Smooth muscle cell of the pulmonary artery (primary cell): ENCODE measurements at places on chromosomes 5 and 9. TPM values are rescaled to one million over a fixed set of nuclear protein-coding genes. Genes with fewer than 3 reads are reported as not detected.

SUSD3 gene
- 0.36 TPM in 1 of 2 replicates, not detected in the other for total RNA-seq

MARCHF11 gene
- not detected in 2 replicates for total RNA-seq

PCA3 gene
- total RNA-seq = 0.07 and 0.13 TPM in 2 replicates

SCGB3A1 gene
- not detected in 2 replicates for total RNA-seq

INSL4 gene
- total RNA-seq = not detected in 2 replicates

TAF11L10 gene
- total RNA-seq = not detected in 2 replicates

DMRT3 gene
- not detected in 2 replicates for total RNA-seq

ACTBL2 gene
- total RNA-seq = 0.03 TPM in 1 of 2 replicates, not detected in the other

FOXD4L5 gene
- 0.03 and 0.07 TPM in 2 replicates for total RNA-seq

PITX1 gene
- total RNA-seq = 0.78 and 3.5 TPM in 2 replicates

NUTM2G gene
- not detected in 2 replicates for total RNA-seq
